NCI-H1417 (cell line): ENCODE measurements at places on chromosomes 2 and 18.
A peak's percentile ranks its signal among the peaks of the same experiment; 100 is the strongest.

- no peak for DNase-seq
Measured at GRCh38 chr2:8575038-8575833, 106.6 kb upstream of the ID2 start.

DNA sequence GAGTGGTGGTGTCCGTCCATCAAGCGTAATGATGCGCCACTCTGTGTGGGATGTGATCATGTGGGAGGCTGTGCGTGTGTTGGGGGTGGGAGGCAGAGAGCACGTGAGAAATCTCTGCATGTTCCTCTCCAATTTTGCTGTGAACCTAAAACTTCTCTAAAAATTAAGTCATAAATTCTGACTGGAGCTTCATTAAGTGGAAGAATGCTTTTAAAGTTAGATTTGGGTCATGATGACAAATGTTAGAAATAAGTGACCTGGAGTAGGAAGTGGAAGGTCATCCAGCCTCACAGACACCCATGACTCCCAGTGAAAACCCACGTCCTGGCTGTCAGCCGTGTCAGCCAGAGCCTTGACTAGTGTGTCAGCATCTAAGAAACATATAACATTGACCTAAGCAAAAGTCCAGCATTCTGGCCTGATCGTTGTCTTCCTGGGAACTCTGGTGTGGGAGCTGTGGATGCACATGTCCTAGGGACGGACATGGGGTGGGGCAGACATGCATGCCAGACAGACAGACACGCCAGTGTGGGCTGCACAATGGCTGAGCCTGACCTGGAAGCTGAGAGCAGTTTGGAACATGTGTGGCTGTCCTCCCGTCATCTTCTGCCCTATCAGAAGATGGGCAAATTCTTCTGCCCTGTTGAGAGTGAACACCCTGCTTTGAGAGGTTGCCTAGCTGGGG, 245.6 kb downstream of the FAM210A start:
- DNase-seq: no peak

DNA sequence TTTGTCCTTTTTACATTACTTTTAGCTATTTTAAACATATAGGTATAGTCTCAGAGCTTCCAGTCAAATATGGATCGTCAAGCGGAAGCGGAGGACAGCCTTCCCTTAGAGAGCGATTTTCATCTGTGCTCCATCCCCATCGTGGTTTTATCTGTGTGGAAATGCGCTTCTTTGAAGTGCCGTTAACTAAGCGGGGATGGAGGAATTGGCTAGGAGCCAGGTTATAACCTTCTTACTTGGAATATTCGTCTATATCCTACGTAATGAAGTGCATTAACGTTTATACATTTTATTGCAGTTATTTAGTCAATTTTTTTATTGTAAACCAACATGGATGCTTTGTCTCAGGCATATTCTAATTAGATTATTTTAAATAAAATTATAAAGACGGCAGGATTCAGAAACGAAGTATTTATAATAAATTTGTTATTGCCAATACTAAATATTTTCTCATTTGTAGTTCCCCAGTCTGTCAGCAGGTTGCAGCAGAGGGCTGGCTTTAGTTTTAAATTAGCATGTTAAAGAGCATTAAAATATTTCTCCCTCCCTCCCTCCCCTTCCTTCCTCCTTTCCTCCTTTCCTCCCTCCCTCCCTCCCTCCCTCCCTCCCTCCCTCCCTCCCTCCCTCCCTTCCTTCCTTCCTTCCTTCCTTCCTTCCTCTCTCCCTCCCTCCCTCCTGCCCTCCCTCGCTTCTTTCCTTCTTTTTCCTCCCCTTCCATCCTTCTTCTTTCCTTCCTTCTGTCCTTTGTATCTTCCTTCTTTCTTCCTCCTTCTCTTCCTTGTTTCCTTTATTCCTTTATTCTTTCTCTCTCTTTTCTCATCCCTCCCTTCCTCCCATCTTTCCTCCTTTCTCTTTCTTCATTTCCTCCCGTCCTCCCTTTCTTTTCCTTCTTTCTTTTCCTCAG, 80.6 kb upstream of the DOCK10 start:
- peak; percentile 10 for DNase-seq

GRCh38 chr18:51153659-51154371, 43.7 kb downstream of the MEX3C start:
- no peak for DNase-seq

DNA sequence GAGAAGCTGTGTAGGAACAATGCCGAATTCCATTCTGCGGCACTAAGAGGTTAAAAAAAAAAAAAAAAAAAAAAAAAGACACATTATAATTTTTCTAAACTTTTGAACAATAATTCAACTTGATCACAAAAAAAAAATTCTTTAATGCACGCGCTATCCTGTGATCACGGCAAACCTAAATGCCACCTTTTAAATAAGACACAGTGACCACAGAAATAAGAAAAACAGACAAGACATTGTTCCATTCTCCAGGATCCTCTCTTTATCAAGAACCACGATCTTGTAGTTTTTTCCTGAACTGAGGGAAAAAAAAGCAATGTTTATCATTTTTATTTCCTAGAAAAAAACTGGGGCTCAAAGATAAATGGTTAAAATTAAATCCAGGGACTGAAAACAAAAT, 9.4 kb downstream of the SUCLG1 start:
- no peak for DNase-seq

DNA sequence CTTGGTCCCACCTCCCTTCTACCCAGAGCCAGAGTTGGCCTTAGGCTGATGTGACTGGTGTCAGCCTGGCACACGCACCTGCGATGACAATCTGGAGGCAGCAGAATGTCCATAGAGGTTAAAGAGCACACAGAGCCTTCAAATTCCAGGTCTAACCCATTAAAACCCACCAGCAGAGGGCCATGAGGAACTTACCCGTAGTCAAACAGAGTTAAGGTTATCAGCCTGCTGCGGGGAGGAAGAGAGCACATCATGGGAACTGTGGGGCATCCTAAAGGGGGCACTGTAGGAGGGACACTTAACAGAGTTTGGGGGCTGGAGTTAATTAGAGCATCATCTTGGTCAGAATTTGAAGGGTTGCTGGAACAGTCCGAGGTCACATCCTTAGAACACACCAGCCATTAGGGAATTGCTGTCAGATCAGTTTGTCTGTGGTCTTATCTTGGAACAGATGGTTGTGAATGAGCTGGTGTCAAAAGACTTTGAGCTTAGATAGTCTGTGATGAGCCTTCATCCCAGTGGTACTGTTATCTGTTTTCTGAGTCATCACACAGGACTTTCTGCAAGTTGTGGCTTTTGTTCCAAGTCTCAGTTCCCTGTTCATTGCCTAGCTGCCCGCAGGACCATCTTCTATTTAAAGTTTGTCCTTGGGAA, 248.6 kb downstream of the LOXHD1 start:
- no peak for DNase-seq

- no peak for DNase-seq
Measured at GRCh38 chr2:205609113-205609512, 73.2 kb upstream of the NRP2 start.

- DNase-seq: no peak
Measured at GRCh38 chr18:10688766-10689165, 162.9 kb downstream of the NAPG start.

GRCh38 chr18:21242141-21242779, at the start of gene GREB1L:
TSS of gene GREB1L (plus strand) at chr18:21242232. CDS start at chr18:21383519, 141,287 bp downstream.
- DNase-seq: peak; percentile 96

- no peak for DNase-seq
Measured at GRCh38 chr2:239113171-239113570, 265.3 kb downstream of the TWIST2 start.

DNA sequence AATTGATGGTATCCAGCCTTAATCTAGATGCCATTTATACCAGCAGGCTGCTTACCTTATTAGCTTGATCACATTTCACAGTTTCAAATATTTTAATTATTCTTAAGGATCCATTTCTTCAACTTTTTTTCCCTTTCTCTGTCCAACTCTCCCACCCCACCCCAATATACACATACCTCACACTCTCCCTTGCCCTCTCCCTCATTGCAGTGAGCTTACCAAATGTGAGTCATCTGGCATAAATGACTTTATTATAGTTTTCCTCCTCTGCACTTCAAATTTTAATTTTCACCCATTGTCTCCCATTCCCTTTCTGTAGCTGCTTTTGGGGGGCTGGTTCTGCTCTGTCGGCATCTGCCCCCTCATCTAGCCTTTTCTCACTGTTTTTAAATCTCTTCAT, 12.9 kb downstream of the HTR2B start:
- no peak for DNase-seq
